ENCODE measurements at places on chromosomes 11 and 22. TPM values are rescaled to one million over a fixed set of nuclear protein-coding genes. Genes with fewer than 3 reads are reported as not detected.
A peak's percentile ranks its signal among the peaks of the same experiment; 100 is the strongest.

GRCh38 chr11:72812967-72813739, 1.1 kb upstream of the ATG16L2 start:
- H3K36me3 ChIP-seq: no peaks in the 10 kb centered on the region
- H3K4me1 ChIP-seq: peaks cover 10% of the 10 kb centered on the region
- peak; percentile 57 for DNase-seq
- no peaks in the 10 kb centered on the region for H3K27me3 ChIP-seq

DNA sequence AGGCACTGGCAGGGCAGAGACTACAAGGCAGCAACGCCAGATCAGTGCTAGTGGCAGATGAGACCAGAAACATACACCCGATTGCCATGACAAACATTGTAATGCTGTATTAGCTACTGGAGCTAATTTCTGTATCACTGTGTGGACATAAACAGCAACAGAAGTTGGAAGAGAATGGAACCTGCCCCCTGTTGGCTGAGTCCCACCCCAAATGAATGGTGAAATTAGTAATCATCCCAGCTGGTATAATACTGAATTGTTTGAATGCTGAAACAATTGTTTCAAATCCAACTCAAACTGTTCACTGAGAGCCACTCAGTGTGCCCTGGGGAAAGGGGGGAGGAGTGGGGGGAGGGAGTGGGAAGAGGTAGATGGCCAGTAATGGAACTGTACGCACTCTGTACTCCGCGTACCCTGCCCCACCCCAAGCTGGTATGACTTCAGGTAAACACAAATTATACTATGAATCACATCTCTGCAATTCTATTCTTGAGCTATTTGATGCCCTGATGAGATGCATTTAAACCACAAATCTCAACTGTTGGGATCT, 11.2 kb upstream of the BIRC3 start:
- peaks cover 2% of the 10 kb centered on the region for H3K4me1 ChIP-seq
- H3K27ac ChIP-seq: no peak overlapping the region
- DNase-seq: no peak
- no peaks in the 10 kb centered on the region for H3K27me3 ChIP-seq
- H3K36me3 ChIP-seq: no peaks in the 10 kb centered on the region
- H3K4me3 ChIP-seq: no peak overlapping the region

Gene KRTAP5-10
- not detected for polyA plus RNA-seq

DNA sequence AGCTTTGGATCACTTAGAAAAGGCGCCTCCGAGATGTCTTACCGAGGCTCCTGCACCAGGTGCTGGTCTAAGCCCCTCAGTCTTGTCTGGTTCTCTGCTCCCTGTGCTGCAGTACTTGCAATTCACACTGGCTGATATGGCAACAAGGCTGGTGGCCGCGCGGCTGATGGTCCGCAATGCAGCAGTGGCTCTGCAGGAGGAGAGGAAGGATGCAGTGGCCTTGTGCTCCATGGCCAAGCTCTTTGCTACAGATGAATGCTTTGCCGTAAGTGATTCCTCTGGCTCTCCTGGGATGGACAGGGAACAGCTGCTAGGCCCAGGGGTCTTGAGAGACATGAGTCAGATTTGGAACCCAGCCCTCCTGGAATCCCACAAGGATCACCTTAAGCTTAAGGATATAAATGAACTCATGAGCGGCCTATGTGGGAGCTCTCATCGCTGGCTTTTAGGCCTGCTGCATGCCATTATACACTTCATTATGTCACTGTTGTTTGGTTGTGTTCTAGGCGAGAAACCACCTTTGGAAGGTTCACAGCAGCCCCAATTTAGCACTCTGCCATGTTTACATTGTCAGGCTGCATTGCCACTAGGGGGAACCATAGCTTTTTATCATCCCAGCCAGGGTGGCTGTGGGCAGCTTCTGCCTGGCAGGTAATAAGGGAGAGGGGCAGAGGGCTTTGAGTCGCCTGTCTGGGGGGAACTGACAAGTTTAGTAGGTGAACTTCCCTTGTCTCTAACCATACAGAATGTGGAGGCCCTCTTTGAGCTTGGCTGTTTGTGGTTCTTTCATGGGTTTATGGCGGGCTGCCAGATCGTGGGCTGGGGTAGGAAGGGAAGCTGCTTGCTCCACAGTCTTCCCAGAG, 8.5 kb downstream of the ACAD8 start:
- no peak overlapping the region for H3K4me3 ChIP-seq
- no peaks in the 10 kb centered on the region for H3K27me3 ChIP-seq
- H3K4me1 ChIP-seq: no peaks in the 10 kb centered on the region
- no peaks in the 10 kb centered on the region for H3K36me3 ChIP-seq
- H3K27ac ChIP-seq: no peak overlapping the region

Gene BAIAP2L2
- polyA plus RNA-seq: 1.7 TPM

GRCh38 chr11:94814272-94814976, 46.3 kb downstream of the AMOTL1 start:
- no peak overlapping the region for H3K27ac ChIP-seq
- no peaks in the 10 kb centered on the region for H3K36me3 ChIP-seq
- no peak for DNase-seq
- no peak overlapping the region for H3K4me3 ChIP-seq

DNA sequence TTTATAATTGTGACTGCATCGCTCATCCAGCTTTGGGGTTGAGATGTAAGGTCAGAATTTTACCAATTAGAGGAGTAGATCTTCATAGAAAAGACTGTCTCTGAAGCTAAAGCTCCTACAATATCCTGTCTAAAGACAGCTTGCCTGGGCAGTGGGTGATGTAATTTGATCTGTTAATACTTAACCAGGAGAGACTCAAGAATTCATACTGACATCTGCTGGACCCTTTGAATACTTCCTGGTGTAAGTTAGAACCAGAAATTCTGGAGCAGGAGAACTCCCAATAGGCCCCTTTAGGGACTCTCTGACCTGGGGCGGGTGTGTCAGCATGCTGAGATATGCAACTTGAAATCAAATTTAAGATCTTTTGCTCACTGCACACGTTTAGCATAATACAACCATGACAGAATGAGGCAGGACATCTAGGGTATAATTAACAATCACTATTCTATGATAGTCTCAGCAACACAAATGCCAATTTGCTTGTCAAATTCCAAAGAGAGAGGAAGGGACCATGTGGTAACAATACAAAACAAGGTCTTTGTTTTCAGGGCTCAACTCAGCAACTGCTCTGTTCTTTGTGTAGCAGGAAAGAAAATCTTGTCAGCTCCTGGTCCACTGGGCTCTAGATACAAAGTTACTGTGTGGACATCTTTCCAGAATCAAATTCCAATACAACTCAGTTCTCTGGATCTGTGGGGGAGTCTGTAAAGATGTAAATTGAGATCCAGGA, 143.9 kb downstream of the INSC start:
- H3K4me1 ChIP-seq: no peaks in the 10 kb centered on the region
- no peaks in the 10 kb centered on the region for H3K36me3 ChIP-seq
- no peak overlapping the region for H3K27ac ChIP-seq
- no peak overlapping the region for H3K4me3 ChIP-seq

Data from ovary (tissue), 10 donors.